Activated CD8-positive, alpha-beta memory T cell treated with anti-CD3 and anti-CD28 coated beads for 24 hours (primary cell): ENCODE measurements at places on chromosomes 1 and 21.

- DNase-seq: no peak
These were observed 1288.3 kb upstream of the B3GALT2 start for GRCh38 chr1:194474701-194475100.

DNA sequence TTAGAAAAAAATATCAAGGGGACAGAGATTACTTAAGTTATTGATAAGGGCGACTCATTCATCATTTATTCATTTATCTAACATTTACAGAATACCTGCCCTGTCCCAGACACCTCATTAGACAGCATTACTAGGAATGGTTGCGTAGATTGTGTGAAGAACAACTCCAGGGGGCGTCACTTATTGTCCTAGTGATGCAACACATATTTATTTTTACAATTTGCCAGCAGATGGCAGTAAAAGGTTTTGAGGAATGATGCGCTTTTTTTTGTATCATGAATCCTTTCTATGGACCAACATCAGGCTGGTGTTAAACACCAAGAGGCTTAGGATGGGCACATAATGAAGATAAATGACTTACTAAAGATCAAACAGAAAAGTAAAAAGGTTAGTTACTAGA, 5.5 kb downstream of the NCAM2 start:
- no peak for DNase-seq

- DNase-seq: no peak
These were observed 65.1 kb downstream of the GADD45A start for GRCh38 chr1:67749844-67750690.

DNA sequence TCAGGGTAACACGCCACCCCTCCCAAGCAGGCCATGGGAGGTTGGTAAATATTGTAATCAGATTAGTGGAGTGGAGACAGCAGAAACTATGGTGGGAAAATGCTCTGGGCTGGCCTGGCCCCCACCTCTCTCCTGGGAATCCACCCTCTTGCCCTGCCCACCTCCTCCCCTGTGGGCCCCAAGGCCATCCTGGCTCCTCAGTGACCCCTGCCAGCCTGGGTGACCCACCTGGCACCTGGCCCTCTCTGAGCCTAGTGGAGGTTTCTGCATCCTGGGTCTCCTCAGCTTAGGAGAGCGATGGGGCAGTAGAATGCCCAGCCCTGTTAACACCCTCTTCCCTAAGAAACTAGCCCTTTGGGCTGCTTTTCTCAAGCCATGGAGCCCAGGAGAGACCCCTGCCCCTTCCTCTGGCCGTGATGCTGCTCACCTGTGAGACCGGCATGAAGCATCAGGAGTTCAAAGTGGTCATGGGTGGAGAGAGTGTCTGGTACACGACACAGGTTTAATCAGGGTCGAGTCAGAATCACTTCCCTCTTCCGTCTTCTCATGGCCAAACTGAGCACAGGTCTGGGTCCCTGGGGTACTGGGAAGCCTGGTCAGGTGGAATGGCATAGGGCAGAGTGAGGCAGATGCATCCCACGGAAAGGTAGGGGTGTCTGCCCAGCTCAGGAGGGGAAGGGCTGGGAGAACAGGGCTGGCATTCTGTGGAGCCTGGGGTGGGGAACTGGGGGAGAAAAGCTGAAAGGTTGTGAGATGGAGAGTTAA, 10.7 kb upstream of the DMBX1 start:
- no peak for DNase-seq

GRCh38 chr1:16631248-16632043, 18.1 kb upstream of the NBPF1 start:
- peak; percentile 65 for DNase-seq

GRCh38 chr21:14657241-14658008, 111.3 kb upstream of the SAMSN1 start:
- no peak for DNase-seq

- DNase-seq: no peak
These were observed 8.7 kb downstream of the PARK7 start for GRCh38 chr1:7970246-7970645.

DNA sequence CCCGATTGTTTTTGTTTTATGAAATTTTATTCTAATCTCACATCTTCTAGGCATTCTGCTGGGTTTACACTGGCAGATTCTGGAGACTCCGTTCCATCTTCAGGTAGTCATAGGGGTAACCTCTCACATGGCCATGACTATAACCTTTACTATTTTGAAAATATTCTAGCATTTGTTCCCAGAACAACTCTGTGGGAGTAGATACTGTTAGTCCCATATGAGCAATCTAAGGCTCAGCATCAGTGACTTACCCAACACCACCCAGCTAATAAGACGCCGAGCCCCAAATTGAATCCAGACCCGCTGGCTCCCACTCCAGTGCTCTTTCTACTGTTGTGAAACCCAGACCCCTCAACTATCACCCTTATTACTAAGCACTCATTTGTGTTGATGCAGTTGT, 9.8 kb downstream of the ADAMTS4 start:
- DNase-seq: no peak

GRCh38 chr1:51650198-51650597, 33.3 kb downstream of the OSBPL9 start:
- no peak for DNase-seq

- DNase-seq: no peak
These were observed at the start of gene TMEM51 for GRCh38 chr1:15153184-15153841. TMEM51 (plus strand) TSS chr1:15153747; CDS start chr1:15215088, 61,341 bp downstream.

- no peak for DNase-seq
These were observed 89.8 kb upstream of the KCNE2 start for GRCh38 chr21:34274001-34274400.

GRCh38 chr1:110011527-110012041, 22.8 kb upstream of the STRIP1 start:
- DNase-seq: no peak

- no peak for DNase-seq
These were observed 5.3 kb upstream of the PRPF38B start for GRCh38 chr1:108686614-108687313.

GRCh38 chr21:32392299-32392879, 423 bp downstream of the URB1 start:
- DNase-seq: peak; percentile 73

- no peak for DNase-seq
These were observed 56.1 kb downstream of the SMYD2 start for GRCh38 chr1:214337015-214337414.

- no peak for DNase-seq
These were observed 260.5 kb downstream of the DYRK1A start for GRCh38 chr21:37627074-37627473.

GRCh38 chr21:39182484-39183271, 573 bp downstream of the PSMG1 start:
- no peak for DNase-seq

DNA sequence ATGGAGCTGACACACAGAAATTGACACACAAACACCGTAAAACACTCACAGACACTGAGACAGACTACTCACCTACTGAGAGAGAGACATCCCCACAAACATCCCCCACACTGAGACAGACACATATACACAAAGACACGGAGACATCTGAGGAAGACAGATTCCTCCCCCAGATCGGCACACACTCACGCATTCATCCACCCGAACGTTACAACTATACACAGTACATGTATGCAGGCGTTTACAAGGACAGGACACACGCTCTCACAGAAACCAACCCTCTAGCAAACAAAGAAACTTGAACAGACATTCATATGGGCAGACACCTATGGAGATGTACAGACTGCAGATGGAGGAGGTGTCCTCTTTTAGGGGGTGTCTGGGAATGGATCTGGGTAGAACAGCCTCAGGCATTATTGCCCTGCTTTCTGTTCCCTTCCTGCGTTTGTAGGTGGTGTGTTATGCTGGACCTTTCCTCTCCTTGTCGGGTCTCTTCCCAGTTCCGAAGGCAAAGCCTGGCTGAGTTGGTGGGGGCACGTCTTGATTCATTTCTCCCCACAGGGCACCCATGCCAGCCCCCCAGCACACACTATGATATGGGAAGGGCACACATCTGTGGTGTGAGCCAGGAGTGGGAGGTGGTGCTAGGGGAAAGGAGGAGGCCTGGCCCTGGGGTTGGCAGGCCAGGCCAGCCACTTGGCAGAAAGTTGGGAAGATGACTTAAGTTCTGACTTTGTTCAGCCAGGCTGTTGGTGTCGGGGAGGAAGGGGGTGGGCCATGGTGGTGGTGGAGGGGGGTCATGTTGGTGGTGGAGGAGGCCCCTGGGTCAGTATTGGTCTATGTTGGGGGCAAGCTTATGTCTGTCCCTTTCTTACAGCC, 1.5 kb downstream of the KIRREL1 start:
- no peak for DNase-seq

DNA sequence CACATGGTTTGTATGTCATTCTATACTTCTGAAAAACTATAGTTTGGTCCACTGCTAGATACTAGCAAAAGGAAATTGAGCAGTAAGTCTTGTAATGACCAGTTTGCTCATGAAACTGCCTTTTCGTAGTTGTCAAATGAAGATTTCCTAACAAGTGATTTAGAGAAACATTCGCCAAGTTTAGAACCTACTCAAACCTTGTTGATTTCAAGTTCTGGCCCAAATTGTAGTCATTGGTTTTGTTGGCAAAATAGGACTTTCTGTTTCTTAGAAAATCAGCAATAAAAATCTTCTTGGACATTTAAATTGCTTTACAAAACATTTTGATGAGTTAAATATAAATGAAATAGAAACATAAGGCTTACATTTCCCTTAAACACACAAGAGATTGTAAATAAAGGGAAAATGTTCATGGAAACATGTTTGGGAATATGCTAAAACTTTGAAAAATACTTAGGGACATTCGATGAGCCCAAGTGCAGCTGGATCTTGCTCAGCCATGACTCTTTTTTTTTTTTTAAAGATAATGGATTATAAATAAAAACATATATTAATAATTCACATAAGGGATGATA, 178.5 kb upstream of the LYPLAL1 start:
- no peak for DNase-seq

DNA sequence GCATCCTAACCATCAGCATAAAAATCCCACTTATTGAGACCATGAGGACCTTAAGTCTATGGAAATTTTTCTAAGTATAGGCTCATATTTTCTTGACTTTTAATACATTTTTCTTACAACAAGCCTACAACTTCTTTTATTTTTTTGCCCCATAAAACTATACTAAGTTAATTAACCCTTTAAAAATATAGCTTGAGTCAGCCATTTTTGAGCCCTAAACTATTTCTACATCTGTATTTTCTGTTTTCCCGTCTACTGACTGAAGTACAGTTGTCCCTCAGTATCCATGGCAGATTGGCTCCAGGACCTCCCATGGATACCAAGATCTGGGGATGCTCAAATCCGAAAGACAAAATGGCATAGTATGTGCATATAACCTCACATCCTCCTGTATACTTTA, 55.0 kb downstream of the CHD1L start:
- DNase-seq: no peak

DNA sequence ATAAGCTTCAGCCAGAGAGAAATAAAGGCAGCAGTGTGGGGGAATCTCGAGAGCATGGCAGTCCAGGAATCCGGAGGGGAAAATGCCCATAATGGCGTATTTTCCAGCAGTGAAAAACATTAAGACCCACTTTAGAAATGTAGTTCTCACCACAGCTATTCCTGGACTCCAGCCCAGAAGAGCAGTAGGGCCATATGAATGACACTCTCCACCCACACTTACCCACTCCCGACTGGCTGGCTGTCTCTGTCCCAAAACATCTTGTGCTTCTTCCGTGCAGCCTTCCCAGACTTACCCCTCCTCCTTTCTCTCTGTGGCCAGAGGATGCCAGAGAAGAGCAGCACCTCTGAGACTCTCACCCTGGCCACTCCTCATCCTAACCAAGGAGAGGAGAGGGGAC, 56.4 kb downstream of the TRABD2B start:
- no peak for DNase-seq

- DNase-seq: no peak
These were observed 10.1 kb upstream of the SERTAD4 start for GRCh38 chr1:210222340-210223006.

DNA sequence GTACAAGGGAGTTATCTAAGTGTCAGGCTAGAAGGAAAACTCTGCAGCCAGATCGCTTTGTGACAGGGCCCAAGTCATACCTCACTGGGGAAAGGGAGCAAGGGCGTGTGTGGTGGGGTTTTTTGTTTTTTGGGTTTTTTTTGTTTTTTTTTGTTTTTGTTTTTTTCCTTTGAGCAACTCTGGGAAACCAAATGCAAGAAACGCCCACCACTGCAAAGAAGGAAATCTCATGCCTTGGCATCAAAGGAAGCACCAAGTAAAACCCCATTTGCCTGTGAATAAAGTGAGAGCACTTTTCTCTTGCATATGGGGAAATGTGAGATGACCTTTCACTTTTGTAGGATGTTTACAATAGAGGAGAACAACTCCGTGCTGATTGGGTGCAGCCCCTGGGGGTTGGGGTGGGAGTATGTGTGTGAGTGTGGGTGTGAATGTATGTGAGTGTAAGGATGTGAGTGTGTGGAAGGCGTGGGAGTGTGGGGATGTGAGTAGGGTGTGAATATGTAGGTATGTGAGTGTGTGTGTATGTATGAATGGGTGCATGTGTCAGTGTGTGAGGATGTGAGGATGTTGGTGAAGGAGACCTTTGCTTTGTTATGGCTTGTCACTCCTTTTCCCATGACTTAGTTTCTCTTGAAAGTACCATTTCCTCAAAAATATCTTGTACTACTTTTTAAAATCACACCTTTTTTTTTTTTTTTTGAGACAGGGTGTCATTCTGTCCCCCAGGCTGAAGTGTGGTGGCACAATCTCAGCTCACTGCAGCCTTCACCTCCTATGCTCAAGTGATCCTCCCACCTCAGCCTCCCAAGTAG, 34.6 kb downstream of the IL12RB2 start:
- peak; percentile 77 for DNase-seq

- no peak for DNase-seq
These were observed 69.2 kb downstream of the SCCPDH start for GRCh38 chr1:246793356-246793896.
